ENCODE measurements at places on chromosomes 5 and 9.
A peak's percentile ranks its signal among the peaks of the same experiment; 100 is the strongest.

DNA sequence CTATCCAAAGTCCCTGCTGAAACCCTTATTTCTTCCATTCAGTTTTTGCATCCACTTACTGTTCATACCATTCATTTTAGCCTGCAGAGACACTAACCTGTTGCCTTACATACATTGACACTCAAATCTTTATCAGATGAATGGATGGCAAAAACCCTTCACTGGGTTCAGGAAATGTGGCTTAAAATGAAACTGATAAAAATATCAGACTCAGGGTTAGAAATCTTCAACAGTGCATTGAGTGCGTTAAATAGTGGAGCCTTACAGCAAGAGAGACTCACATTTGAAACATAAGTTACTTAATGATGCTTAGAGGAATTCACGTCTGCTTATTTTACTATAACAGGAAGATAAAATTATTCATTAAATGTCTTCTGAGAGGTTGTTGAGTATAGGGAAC lies 28.0 kb upstream of the BNC2 start:
- DNase-seq, result no peak

DNA sequence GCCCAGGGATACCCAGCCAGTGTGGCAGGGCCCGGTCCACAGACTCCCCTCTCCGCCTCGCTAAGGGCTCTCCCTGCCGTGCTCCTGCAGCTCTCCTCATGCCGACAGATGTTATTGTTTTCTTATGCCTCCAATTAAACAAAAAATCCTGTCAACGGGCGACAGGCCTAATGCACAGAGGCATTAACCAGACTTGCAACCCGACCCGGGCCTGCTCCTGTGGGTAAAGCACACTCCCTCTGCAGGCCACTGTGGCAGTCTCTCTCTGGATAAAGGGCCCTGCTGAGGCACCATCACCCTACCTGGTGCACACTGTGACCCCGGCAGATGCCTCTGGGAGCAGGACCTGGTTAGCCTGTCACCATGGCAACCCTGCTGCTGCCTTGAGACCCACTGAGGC lies 27.5 kb upstream of the HAND1 start:
- no peak for DNase-seq

DNA sequence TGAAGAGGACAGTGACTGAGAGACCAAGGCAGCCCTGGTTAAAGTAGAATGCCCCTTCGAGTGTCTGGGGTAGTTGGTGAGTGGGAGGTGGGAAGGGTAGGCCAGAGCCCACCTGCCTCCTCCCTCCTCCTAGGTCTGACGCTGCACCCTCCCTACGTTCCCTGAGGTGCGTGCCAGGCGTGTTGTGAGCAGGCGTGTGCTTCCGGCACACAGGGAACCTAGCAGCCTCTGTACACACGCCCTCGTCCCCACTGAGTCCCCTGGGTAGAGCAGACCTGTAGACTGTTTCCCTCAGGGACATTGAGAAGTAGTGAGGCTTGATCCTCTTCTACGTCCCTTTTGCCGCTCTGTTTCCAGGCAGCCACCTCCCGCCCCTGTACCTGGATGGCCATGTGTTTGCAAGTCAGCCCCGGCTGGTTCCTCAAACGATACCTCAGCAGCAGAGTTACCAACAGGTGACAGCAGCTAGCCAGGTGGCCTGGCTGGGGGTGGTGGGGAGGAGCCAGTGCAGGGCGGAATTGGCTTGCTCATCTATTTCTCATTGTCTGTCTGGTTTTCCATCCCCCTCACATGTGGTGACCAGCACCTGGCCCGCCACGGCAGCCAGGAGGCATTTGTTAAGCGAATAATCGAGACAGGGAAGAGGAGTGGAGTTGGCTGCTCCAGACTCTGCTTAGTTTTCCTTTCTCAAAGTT lies 16.8 kb upstream of the POMT1 start:
- DNase-seq, result no peak

DNA sequence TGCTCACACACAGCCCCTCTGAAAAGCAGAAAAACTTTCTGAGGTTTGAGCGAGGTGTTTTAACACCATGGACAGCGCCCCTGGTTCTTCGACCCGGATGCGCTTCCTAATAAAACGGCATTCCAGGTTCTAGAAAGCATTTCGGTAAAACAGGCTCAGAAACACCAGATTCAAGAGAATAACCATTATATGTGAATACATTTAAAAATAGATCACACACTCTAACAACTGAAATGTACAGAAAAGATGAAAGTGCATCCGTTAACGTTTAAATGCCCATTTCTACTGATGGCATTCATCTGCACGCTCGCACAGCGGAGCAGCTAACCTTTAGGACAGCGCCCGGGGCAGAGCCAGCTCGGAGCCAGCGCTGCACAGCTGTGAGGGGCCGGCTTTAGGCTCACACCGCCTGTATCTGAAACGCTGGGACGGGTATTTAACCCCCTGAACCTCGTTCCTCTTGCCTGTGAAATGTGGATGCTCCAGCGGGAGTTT lies 26.3 kb upstream of the TENT4A start:
- peak; percentile 48 for DNase-seq

- peak; percentile 67 for DNase-seq
These were observed 8.3 kb upstream of the ENC1 start for GRCh38 chr5:74648835-74649293.

DNA sequence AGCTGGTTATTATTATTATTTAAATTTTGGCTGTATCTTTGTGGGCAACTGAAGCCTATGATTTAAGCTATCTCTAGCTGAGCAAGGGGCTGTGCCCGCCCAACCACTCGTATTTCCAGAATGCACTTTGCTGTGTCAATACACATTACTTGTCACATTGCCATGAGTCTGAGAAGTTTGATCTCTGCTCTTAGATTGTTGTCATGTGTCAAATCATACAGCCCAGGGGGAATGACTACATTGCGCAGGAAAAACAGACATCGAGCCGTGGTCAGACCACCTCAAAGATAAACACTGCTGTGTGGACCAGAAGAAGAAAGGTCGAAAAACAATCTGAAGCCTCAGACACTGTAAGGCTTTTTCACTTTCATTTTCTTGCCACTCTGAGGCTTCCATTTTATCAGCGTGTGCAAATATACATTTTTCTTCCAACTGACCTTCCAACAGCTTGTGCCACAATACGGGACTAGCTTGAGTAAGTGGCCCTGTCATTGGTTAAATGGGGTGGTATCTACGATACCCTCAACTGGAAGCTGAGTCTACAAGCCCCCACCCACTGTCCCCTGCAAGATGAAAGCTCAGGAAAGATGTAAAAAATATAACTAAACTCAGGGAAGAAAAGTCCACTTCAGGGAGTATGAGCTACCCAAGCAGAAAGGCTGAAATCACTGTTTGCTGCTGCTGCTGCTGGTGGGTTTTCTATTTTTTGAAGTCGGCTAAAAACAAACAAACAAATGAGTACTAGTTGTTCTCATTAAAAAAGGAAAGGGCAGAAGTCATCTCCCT lies 603.0 kb downstream of the BNC2 start:
- DNase-seq, result peak; percentile 85

- no peak for DNase-seq
These were observed 14.6 kb downstream of the ANKS6 start for GRCh38 chr9:98781588-98782383.

- DNase-seq, result no peak
These were observed 64.7 kb downstream of the BARX1 start for GRCh38 chr9:93890436-93890935.

GRCh38 chr5:154098465-154098864 lies 59.7 kb downstream of the MFAP3 start:
- DNase-seq, result no peak

GRCh38 chr5:103461243-103461642 lies 101.3 kb downstream of the NUDT12 start:
- DNase-seq, result peak; percentile 56

DNA sequence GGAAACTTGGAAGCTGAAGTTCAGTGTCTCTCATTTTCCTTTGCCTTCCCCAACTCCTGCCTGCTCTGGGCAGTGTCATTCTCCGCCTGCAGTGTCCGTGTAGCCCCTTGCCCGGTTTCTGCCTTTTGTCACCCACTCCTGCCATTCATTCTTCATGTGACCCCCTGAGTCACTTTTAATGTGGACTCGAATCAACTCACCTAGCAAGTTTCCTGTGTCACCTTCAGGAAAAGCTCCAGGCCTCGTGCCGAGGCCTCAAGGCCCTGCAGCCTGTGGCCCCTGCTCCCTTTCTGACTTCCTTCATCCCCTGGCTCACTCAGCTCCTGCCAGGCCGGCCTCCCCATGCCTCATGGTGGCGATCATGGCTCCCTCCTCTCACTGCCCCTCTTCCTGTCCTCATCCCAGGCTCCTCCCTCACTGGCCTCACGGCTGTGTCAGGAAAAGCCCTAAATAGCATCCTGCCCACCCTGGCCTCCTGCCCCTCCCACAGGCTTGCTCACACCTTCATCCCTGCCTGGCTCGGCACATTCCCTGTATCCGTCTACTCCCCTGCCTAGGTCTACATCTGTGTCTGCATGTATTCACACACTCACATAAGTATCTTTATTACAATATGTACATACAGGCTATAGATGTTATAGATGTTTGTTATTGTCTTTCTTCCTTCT lies 294.9 kb downstream of the MED10 start:
- no peak for DNase-seq

GRCh38 chr5:60810438-60811085 lies 33.5 kb downstream of the ELOVL7 start:
- DNase-seq, result peak; percentile 19

DNA sequence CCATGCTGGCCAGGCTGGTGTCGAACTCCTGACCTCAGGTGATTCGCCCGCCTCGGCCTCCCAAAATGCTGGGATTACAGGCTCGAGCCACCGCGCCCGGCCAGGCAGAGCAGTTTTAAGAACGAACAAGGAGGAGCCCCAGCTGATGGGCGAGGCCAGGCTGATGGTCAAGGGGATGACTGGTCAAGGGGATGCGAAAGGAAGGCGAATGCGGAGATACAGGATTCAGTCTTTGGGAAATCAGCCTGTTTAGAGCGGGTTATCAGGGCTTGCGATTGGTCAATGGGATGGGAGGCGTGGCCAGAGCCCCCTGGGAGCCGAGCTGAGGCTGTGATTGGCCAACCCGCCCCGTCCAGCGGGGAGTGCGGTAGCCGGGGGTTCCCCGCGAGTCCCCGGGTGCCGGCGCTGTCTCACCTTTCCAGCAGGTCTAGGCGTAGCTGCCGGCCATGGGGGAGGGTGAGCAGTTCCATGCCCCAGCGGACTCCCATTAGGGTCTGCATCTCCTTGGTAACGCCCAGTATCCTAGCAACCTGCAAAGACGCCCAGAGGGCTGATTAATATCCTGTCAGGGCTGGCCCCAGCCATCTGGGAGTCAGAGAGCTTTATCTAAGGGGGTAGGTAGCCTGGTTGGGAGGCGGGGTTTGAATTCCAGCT lies 7.5 kb upstream of the TOR2A start:
- DNase-seq, result peak; percentile 70

DNA sequence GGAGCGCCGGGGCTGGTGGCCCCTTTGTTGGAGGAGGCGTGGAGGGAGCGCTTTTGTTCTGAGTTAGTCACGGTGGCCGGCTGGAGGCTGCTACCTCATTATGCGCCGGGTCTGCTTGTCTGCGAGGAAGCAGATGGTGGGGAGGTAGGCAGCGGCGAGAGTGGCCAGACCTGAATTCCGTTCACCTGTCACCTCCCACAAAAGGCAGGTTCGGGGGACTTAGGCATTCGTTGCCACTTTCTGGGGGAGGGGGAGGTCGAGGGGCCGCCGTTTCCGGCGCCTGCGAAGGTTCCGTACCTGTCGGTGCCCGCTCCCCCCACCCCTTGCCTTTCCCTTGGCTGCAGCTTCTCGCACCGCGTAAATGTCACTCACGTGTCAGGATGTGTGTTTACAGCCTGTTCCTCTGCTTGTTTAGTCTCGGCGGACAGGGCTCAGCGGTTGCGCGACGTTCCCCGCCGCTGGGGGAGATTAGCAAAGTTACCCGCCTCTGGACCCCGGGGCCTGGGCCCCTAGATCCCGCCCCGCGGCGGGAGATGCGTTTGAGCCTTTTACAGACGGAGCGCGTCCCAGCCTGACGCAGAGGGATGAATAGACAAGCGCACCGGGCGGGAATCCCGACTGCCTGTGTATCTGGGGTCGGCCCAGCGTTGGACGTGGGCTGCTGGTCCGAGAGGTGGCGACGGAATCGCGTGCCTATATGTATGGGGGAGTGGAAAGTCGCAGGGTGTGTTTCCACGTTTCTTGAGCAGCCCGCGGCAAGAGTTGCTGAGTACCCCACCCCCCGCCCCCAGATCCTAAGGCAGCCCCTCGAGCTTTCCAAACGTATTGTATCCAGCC lies 2.7 kb upstream of the LHX2 start:
- no peak for DNase-seq

DNA sequence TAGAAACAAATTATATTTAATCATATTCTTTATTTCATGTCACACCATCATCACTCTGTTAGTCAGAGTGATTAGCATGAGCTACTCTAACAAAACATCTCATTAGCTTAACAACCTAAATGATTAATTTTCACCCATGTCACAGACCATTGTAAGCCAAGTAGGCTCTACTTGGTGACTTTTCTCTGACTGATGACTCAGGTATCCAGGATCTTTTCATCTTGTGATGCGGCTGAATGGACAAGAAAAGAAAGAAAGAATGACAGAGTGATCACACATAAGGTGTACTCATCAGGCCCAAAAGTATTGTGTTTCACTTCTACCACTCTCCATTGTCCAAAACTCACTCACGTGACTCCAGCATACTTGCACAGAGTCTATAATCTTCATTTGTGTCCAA lies 299.3 kb downstream of the ANXA1 start:
- no peak for DNase-seq

GRCh38 chr5:159402311-159402710 lies 72.0 kb upstream of the IL12B start:
- no peak for DNase-seq

DNA sequence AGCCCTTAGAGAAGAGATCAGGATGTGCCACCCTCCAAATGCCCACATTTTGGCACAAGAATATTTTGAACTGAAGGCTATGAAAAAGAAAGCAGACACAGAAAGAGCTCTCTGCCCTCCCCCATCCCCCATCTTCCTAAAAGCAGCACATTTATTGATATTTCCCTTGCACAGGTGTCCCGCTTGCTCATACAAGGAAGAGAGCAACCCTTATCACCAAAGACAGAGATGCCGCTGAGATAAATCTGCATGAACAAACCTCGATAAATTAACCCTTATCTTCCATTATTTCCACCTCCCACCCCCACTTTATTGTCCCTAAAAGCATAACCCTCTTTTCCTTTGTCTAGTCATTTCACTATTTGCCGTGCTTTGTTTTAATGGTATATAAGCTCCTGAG lies 1.8 kb downstream of the SLC28A3 start:
- no peak for DNase-seq

- DNase-seq, result peak; percentile 6
These were observed at the start of gene MCTP1 for GRCh38 chr5:95284572-95285408. Gene MCTP1 (minus strand): TSS chr5:95285094.

GRCh38 chr5:82719368-82719767 lies 357.8 kb downstream of the TMEM167A start:
- DNase-seq, result peak; percentile 14

GRCh38 chr5:178793151-178793550 lies 62.7 kb upstream of the ZNF354A start:
- no peak for DNase-seq

GRCh38 chr5:153690236-153690635 lies 199.8 kb downstream of the GRIA1 start:
- no peak for DNase-seq
